ENCODE measurements at places on chromosomes 12 and 14.

- DNase-seq = no peak
These were observed 187.6 kb downstream of the ETNK1 start for GRCh38 chr12:22812531-22812930.

GRCh38 chr14:55398679-55399078, 13.0 kb downstream of the ATG14 start:
- no peak for DNase-seq

GRCh38 chr12:25308756-25309155, 58.0 kb upstream of the KRAS start:
- DNase-seq = no peak

DNA sequence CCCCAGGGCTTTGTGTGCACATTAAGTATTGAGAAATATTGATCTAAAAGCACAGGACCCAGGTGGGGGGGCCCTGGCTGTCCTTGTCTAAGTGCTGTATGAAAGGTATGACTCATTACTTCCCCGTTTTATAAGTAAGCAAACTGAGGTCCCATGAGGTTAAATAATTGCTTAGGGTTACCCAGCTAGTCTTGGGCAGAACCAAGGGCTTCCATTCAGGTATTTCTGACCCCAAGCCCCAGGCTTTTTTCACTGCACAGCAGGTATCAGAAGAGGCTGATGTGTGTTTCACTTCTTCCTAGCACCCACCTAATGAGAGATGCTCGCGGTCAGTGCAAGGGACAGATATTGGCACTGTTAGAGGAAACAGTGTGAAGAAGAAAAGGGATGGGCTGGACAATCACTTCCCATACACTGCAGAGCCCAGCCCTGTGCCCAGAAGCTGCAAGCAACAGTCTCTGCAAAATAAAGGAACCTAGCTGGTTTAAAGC, 4.7 kb upstream of the TC2N start:
- no peak for DNase-seq

GRCh38 chr12:66441905-66442559, 139.7 kb downstream of the HELB start:
- DNase-seq = no peak

Data from NCI-H2171 (cell line).